ENCODE measurements at places on chromosomes 7 and 10. TPM values are rescaled to one million over a fixed set of nuclear protein-coding genes. Genes with fewer than 3 reads are reported as not detected.

The CFAP70 gene
- total RNA-seq, result 1.3 TPM

The CRYGN gene
- total RNA-seq, result not detected

The TPST1 gene
- 7.9 TPM for total RNA-seq

The CLCN1 gene
- 0.21 TPM for total RNA-seq

The PHYHIPL gene
- 0.10 TPM for total RNA-seq

Measured in mononuclear cell (primary cell).